ENCODE measurements at places on chromosomes 11 and 22. TPM values are rescaled to one million over a fixed set of nuclear protein-coding genes. Genes with fewer than 3 reads are reported as not detected.

GLB1L2 gene
- 3.8 TPM for total RNA-seq

CHADL gene
- 0.12 TPM for total RNA-seq

OR52A1 gene
- total RNA-seq, result not detected

KRTAP5-1 gene
- not detected for total RNA-seq
